OCI-LY7 (cell line): ENCODE measurements at places on chromosomes 2 and 18. TPM values are rescaled to one million over a fixed set of nuclear protein-coding genes. Genes with fewer than 3 reads are reported as not detected.

PTH2R gene
- total RNA-seq: 0.13 and 0.18 TPM in 2 replicates

FAM98A gene
- total RNA-seq: 53.7 and 55.6 TPM in 2 replicates

XIRP2 gene
- total RNA-seq: not detected in 2 replicates

KLHL30 gene
- 1.7 and 1.9 TPM in 2 replicates for total RNA-seq

GRCh38 chr2:25053041-25053440, 11.2 kb downstream of the EFR3B start:
- no peak for DNase-seq
